ENCODE measurements at places on chromosomes 7 and 10.

- no peak for DNase-seq
Measured at GRCh38 chr10:127408733-127409132, 140.4 kb upstream of the NPS start.

- DNase-seq = no peak
Measured at GRCh38 chr10:119029613-119030420, at the start of gene NANOS1. Gene NANOS1, plus strand, starts transcription at chr10:119029714. Its CDS starts 88 bp downstream, at chr10:119029802.

DNA sequence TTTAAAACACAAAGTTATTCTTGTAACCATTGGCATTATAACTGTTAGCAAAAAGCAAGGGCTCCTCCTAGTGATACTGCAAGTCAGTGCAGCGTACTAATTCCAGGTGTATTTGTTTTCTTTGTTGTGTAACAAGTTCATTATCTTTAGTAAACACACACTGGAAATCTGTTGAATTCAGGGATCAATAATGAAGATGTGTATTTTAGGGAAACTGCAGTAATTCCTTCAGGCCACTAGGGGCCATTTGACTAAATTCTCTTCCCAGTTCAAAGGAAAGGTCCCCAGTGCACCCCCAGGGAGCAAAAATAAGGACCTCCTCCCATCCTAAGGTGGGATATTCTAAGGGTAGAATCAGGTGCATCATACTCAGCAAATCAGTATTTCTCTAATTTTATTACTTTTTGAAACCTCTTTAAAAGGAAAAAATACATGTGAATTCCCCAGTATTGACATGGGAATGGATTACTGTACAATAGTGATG, 158.6 kb upstream of the LYZL1 start:
- DNase-seq = no peak

DNA sequence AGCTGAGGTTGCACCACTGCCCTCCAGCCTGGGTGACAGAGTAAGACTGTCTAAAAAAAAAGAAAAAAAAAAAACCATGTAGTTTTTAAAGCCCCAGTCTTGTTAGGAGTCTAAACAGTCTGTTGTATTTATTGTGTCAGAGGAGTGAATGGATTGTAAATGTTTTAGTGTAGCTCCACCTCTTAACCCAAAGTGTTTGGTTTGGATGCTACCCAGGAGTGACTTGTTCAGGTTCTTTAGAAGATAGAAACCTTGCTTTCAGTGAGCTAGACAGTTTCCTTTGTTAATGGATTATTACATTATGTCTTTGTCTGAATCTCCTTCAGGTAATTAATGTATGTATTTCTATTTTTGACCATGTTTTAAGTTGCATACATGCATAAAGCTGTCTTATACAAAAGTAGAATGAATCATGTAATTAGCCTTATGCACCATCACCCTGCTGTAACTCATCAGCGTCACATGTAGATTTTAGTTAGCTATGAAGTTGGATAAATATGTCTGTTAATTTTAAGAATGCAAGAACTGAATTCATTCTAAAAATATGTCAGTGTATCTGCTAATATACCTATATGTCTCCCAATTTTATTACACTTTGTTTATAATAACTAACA, 97.7 kb downstream of the TAF3 start:
- DNase-seq = no peak

GRCh38 chr7:115009139-115009538, 87.2 kb downstream of the MDFIC start:
- no peak for DNase-seq

DNA sequence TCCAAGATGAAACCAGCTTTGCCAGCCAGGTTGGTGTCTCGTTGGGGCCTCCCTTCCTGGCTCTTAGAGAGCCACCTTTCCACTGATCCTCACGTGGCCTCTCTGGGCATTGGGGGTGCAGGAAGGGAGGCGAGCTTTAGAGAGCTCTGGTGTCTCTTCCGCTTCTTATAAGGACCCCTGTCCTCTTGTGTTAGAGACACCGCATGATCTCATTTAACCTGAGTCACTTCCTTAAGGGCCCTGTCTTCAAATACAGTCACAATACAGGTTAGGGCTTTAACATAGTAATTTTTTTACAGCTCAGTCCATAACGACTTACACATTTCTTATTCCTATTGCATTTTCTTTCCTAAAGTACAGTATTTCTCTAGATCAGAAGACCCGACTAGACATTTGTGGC, 535.8 kb downstream of the SDK1 start:
- DNase-seq = no peak

DNA sequence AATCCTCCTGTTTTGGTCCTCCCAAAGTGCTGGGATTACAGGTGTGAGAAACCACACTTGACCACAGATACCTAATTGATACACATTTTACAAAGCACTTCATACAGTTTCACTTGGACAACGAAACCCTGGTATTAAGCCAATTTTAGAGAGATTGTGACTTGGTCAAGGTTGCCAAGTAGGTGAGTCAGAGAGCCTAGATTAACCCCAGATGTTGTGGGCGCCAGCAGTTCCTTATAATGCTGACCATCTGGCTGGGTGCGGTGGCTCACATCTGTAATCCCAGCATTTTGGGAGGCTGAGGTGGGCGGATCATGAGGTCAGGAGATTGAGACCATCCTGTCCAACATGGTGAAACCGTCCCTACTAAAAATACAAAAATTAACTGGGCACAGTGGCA, 4.9 kb upstream of the PHKG1 start:
- DNase-seq = no peak

DNA sequence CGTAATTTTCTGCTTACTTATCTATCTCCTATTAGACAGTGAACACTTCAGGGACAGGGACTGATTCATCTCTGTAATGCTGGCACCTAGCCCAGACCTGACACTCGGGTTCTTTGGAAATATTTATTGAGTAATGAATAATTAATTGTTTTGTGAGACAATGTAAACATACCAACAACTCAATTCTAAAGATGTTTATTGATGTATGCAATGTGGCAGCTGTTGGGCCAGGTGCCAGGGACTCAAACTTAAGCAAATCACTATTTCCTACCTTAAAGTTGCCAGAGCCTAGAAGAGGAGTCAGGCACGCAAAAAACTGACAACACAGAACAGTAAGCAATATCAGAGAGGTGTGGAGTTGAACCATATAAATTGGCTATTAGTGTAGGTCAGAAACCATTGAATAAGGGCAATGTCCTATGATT, 63.6 kb upstream of the BMPER start:
- no peak for DNase-seq

- DNase-seq = no peak
Measured at GRCh38 chr10:112374724-112375541, 1.0 kb downstream of the ACSL5 start.

GRCh38 chr7:22386206-22386858, 29.4 kb upstream of the RAPGEF5 start:
- DNase-seq = no peak

DNA sequence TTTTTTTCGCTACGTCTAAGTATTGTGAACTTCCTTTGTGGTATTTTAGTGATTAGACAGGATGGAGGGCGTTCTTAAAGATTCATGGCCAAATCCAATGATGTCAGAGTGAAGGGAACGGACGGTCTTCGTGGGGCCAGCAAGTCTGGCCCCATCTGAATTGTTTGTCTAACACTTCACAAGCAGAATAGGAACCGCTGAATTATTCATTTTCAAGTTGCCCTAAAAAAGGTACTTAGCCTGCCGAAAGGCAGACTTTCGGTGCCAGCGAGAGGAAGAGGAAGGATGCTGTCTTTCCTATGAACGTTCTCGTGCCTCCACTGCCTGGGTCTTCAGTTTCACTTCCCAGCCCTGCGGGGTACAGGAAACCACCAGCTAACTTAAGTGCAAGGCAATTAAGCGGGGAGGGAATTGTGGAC, 145.7 kb upstream of the SH2B2 start:
- DNase-seq = no peak

Measured in stimulated activated CD4-positive, alpha-beta T cell treated with anti-CD3 and anti-CD28 coated beads, Interleukin-12 subunit alpha, Interleukin-12 subunit beta, amount 100 ng/mL, for 24 hours (primary cell).